ENCODE measurements at places on chromosomes 7 and 10. TPM values are rescaled to one million over a fixed set of nuclear protein-coding genes. Genes with fewer than 3 reads are reported as not detected.
A peak's percentile ranks its signal among the peaks of the same experiment; 100 is the strongest.

The MCM10 gene
- not detected for total RNA-seq

The PGAM2 gene
- 1.6 TPM for total RNA-seq

The ARMC3 gene
- 0.52 TPM for total RNA-seq

The CALML5 gene
- not detected for total RNA-seq

The OR13A1 gene
- total RNA-seq, result not detected

DNA sequence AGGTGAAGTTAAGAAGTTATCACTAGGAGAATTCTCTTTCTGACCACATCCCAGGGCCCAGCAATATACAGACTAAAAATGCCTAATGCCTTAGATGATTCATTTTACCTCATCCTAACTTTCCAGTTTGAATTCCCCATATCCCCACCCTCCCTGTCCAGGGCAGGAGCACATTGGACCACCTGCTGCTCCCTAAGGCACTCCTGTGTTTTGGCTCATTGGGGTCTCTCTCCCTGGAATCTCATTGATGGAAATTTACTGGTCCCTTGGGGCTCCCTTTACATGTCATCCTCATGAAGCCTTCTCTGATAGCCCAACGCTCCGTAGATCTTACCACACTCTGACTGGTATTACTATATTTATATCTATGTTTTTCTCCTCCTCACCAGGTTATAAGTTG lies 2.7 kb downstream of the IL2RA start:
- DNase-seq, result no peak

- no peak for DNase-seq
Observed at GRCh38 chr7:8205537-8205936, 56.4 kb downstream of the ICA1 start.

- DNase-seq, result no peak
Observed at GRCh38 chr10:52739380-52740154, 33.0 kb downstream of the MBL2 start.

GRCh38 chr7:47337531-47337930 lies 244.4 kb downstream of the TNS3 start:
- peak; percentile 13 for DNase-seq

GRCh38 chr7:92648067-92648466 lies 57.9 kb upstream of the FAM133B start:
- no peak for DNase-seq

GRCh38 chr10:17316488-17317170 lies 88.6 kb downstream of the VIM start:
- DNase-seq, result no peak

GRCh38 chr10:124231168-124232155 lies 138.1 kb upstream of the CHST15 start:
- DNase-seq, result no peak

DNA sequence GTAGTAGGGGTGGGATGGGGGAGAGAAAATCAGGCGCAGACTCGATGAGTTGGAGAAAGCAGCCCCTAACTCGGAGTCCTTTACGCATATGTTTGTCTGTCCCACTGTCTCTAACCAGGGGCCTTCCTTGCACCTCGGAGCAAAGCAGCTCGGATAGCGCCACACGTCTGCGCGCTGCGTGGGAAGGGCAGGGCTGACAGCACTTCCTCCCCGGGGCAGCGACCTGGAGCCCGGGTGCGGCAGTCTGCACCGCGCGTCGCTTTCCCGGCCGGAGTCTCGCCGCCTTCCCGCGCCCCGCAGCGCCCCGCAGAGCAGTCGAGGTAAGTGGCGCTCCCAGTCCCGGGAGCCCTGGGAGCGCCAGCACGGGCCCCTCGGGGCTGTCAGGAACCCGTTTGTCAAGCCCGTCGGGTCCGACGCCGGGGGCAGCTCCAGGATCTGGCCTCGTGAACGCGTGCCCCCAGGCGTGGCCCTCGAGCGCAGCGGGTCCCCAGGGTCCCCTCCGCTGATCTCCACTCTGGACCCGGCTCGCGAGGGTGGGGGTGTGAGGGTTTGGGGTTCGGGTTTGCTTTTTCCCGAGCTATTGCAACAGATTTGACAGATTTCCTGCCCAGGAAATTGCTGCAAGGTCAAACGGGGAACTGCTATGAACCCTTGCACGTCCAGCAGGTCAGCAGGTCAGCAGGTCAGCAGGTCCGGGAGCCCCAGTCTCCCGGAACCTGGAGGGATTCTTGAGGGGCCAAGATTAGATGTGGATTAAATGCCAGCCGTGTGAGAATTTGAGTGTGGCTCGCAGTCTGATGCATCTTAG lies 597 bp downstream of the APBB1IP start:
- DNase-seq, result no peak

GRCh38 chr10:132713421-132714095 lies 72.4 kb downstream of the NKX6-2 start:
- no peak for DNase-seq

- DNase-seq, result peak; percentile 34
Observed at GRCh38 chr7:149624006-149624405, 126.4 kb upstream of the ZNF746 start.

GRCh38 chr10:101379663-101380352 lies 25.8 kb downstream of the BTRC start:
- no peak for DNase-seq

DNA sequence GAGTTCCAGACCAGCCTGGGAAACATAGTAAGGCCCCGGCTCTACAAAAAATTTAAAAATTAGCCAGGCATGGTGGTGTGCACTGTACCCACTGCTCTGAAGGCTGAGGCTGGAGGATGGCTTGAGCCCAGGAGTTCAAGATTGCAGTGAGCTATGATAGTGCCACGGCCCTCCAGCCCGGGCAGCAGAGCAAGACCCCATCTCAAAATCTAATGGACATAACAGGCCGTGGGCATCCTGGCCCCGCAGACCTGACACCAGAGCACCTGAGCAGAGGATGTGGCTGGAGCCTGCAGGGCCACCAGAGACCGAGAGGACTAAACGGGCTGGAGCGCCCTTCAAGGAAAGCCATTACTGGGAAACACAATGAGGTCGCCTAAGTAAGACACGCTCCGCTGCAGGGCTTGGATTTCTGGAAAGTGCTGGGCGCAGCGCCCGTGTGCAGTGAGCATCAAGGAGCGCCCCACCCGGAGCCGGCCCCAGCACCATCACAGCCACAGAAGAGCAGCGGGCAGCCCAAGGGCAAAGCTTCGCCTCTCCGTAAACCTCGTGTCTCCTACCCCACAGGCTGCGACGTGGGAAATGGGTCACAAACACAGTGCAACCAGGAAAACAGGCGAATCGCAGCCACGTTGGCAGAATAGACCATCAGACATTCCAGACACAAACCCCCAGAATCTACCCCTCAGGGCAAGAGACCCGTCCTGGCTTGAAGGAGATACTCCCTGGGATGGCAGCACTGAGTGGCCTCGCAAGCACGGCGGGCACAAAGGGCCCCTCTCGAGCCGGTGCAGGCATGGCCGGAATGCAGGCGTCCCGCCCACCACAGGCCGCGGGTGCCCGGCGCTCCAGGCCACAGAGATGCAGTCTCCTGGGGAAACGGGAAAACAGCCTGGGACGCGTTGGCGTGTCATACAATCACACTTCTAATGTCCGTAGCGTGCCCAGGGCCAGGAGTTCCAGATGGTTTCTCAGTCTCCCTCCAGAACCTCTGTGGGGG lies 4.9 kb downstream of the RADIL start:
- DNase-seq, result no peak

GRCh38 chr10:5073659-5074058 lies 20.6 kb upstream of the AKR1C3 start:
- DNase-seq, result no peak

Data from body of pancreas (tissue), 4 donors.